ENCODE measurements at places on chromosomes 11 and 22.

GRCh38 chr11:1295086-1295485, 14.3 kb downstream of the TOLLIP start:
- no peak for DNase-seq

DNA sequence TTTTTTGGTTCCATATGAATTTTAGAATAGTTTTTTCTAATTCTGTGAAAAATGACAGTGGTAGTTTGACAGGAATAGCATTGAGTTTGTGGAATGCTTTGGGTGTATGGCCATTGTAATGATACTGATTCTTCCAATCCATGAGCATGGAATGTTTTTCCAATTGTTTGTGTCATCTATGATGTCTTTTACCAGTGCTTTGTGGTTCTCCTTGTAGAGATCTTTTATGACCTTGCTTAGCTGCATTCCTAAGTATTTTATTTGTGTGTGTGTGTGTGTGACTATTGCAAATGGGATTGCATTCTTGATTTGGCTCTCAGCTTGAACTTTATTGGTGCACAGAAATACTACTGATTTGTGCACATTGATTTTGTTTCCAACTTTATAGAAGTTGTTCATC, 3.0 kb upstream of the CSF2RB start:
- DNase-seq, result no peak

GRCh38 chr11:131195661-131196517, 174.5 kb upstream of the NTM start:
- DNase-seq, result no peak

- DNase-seq, result no peak
Measured at GRCh38 chr11:112634551-112634950, 326.7 kb upstream of the NCAM1 start.

DNA sequence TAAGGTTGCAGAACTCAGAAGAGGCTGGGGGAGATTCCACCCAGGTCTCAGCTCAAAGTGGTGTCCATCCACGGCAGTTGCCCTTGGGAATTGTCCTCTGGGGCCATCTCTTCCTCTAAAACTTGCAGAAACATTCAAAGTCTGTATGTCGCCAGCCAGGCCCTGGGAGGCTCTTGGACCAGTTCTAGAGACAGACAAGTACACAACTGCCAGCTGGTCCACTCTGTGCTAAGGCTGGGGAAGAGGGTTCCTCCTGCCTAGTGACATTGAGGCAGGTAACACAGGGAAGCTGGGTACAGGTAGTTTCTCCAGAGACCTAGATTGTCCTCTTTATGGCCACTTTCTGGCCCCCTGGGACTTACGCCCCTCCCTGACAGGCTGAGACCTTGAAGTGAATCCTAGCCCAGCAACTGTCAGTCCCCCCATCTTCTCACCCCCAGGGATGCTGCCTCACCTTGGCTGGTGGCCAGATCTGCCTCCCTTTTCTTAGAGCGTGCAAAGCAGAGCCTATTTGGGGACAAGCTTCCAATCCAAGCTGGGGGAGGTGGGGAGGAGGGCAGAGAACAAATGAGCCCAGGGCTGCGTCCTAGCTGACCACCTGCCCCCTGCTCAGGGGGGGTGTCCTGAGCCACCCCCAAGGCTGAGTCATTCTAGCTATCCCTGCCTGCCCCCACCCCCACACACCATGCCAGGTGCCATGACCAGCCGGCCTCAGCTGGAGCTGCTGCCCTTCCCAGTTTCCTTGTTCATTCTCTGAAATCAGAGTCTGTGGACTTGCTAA, 8.4 kb downstream of the FAM83F start:
- DNase-seq, result no peak

DNA sequence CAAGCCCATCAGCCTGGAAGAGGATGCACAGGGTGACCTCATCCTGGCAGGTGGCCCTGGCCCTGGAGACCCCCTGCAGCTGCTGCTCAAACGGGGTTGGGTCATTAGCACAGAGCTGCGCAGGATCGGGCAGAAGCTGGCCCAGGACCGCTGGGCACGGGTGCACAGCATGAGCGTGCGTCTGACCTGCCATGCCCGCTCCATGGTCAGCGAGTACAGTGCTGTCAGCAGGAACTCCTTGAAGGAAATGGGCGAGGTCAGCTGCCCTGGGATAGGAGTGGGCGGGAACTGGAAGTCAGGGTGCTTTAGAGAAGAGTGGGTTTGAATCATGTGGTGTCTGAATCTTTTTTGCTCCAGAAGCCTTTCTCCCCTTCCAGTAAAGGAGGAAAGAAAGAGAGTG, 61.1 kb downstream of the INSC start:
- no peak for DNase-seq

- no peak for DNase-seq
Measured at GRCh38 chr11:114366331-114367243, 33.7 kb downstream of the C11orf71 start.

GRCh38 chr11:120236169-120237107, 3.5 kb upstream of the POU2F3 start:
- DNase-seq, result no peak

DNA sequence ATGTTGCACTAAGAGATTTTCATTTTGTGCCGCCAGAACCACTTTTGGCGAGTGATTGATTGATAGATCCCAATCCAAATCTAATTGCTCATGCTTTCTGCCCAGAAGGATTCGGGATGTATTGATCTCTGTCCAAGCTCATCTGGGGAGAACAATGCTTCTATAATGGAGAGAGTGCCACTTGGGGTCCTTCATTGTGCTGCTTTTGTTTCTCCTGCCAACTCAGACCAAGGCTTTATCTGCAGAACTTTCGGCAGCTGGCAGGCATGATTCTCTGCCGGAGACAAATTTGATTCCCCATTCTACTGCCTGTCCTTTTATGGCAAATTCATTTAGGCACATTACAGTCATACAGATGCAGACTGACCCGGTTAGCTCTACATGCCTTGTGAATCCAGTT, 62.9 kb upstream of the NTM start:
- no peak for DNase-seq

GRCh38 chr11:132941024-132941646, 591.2 kb downstream of the OPCML start:
- DNase-seq, result no peak

GRCh38 chr11:115654792-115655191, 150.6 kb upstream of the CADM1 start:
- DNase-seq, result no peak
